Parietal lobe (tissue), 2 donors: ENCODE measurements at places on chromosomes 7 and 10. TPM values are rescaled to one million over a fixed set of nuclear protein-coding genes. Genes with fewer than 3 reads are reported as not detected.

Gene GPR158
- total RNA-seq: 7.8 TPM

Gene CXCL12
- 10.6 TPM for total RNA-seq

Gene UCN3
- total RNA-seq: not detected

Gene TIMM23B
- 31.6 TPM for total RNA-seq

Gene PLEKHS1
- total RNA-seq: not detected

Gene CPA1
- total RNA-seq: not detected

Gene FAM241B
- 8.1 TPM for total RNA-seq

Gene CTBP2
- total RNA-seq: 79.8 TPM

Gene LRRC18
- not detected for total RNA-seq

Gene CLRN3
- total RNA-seq: not detected

Gene PNLIPRP2
- total RNA-seq: not detected

Gene SCART1
- 2.8 TPM for total RNA-seq

Gene GRID1
- total RNA-seq: 26.3 TPM

Gene PARD3
- 27.5 TPM for total RNA-seq

Gene HOXA5
- total RNA-seq: not detected

Gene ALKBH4
- total RNA-seq: 16.3 TPM

Gene LSM8
- total RNA-seq: 93.0 TPM

Gene CLCN1
- total RNA-seq: not detected

Gene SUGCT
- 1.9 TPM for total RNA-seq

Gene AKR1C8
- not detected for total RNA-seq

Gene OPN4
- total RNA-seq: not detected

Gene SDK1
- total RNA-seq: 40.7 TPM

Gene SPDYE6
- not detected for total RNA-seq

Gene OR6B1
- not detected for total RNA-seq
